Mammary epithelial cell (primary cell): ENCODE measurements at places on chromosomes 1 and 21. TPM values are rescaled to one million over a fixed set of nuclear protein-coding genes. Genes with fewer than 3 reads are reported as not detected.

DNA sequence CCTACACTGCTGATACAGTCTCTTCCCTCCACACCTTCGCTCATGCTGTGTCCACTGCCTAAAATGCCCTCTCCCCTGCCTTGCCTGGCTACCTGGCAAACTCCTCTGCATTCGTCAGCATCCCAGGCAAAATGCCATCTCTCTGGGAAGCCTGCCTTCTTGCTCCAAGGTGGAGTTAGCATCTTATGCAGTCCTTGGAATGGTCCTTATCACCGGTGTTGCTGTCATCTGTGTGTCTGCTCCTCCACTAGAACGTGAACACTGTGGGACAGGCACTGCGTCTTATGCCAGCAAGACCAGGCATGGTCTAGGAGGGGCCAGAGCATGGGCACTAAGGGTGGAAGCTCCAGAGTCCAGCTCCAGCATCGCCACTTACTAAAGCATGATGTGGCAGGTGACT, 211.8 kb downstream of the MATN1 start:
- no peak for DNase-seq

DNA sequence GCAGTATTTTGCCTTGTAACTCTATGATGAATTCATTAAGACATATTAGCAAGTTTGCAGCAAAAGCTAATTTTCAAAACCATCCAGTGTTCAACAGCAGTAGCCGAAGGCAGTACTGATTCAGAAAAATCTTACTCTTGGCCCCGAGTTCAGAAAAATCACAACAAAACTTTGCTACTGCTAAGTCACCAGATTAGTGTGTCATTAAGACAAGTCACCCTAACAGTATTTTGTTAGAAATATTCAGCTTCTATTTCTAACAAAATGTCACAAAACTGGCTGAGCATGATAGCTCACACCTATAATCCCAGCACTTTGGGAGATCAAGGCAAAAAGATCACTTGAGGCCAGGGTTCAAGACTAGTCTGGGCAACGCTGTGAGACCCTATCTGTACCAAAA, 8.2 kb downstream of the GTF2B start:
- no peak for DNase-seq

GRCh38 chr1:28899267-28899666, 15.1 kb upstream of the EPB41 start:
- no peak for DNase-seq

- DNase-seq: no peak
Measured at GRCh38 chr1:64956010-64956640, 10.2 kb downstream of the JAK1 start.

DNA sequence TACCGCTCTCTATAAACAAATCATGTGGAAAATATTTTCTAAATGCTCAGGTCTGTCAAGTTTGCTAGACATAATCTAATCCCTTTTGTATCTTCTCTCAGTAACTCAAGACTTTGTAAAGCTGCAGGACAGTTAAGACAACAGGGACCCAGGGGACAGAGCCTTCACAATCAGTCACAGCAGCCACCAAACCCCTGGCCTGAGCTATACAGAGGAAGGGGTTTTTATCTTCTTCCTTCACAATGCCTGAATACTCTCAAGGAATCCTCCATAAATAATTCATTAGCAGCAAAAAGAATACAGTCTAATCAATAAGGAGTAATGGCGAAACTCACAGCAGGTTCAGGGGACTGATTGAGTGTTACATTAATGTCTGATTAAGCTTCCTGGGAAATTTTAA, 368.3 kb downstream of the SMYD3 start:
- DNase-seq: no peak

DNA sequence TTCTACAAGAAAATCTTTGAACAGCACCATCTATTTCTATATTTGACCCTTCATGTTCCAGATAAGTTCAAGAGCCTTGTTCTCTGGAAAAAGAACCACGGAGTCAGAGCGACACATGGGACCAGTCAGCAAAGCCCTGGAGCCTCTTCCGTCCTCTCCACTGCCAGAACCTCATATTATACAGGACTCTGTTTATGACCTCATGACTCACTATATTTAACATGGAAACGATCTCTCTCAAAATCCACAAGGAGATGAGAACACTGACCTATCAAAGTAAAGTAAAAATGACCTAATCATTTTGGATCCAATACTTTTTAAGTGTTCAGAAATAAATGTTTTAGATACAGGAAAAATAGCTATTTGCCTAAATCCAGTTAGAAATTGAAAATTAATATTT, 124.6 kb upstream of the KRTAP19-8 start:
- DNase-seq: no peak

DNA sequence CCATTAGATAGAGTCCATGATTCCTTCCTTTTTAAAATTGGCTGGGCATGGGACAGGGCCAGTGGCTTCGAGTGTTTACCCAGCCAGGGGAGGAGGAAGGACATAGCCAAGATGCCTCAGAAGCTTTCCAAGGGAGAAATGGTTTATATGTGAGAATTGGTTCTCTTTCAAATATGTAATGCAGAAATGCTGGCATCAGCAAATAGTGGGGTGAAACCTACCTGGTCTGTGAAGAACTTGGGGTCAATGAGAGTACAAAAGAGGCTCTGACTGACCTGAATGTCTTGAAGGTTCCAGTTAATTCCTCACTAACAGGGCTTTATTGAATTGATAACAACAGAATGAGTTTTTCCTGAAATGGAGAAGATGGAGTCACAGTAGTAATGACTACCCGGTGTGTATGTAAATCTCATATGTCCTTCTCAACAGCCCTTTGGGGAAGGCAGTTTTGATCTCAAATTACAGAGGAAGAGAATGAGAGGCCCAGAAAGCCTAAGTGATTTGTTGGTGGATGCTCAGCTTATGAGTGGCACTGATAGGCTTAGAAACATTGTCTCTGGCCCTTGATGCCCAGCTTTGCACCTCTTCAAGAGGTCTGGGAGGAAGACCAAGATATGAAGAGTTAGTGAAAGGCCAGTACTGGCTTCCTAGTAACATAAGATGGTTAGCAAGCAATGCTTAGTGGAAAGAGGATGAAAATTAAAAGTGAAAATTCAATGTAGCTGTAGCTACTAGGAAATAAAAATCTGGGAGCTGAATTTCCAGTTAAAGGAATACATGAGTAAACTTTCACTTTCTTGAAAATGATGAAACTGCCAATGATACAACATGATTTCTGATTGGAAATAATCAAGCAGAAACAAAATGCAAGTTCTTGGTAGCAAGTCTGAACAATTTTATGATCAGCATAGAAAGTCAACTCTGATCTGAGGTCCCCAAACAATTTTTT, 2.7 kb downstream of the ATF3 start:
- no peak for DNase-seq

DNA sequence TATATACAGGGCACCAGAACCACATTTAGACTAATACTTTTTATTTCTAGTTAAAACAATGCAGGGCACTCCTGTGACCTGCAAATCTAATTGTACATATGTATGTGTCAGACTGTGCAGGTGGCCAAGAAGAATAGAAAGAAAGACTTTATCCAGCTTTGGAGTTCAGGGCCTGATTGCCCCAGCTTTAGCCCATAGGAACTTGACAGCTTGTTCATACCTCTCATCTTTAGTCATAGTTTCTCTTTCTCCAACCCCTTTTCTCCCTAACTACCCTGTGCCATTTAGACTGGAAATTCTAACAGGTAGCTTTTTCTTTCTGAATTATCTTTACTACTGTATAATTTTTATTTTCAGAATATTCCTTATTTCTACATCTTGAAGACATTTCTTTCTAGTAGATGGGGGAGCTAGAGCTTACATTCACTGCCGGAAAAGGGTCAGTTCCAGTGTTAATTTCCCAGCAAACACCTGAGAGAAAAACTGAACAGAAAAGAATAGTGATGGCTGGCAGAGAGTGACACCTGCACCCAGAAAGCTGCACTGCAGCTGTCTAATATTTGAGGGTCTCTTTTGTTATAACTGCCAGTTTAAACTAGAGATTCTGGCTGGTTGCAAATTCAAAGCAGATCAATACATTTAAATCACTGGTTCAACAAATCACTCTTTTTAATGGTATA, 8.4 kb downstream of the YBX1 start:
- DNase-seq: peak; percentile 57

DNA sequence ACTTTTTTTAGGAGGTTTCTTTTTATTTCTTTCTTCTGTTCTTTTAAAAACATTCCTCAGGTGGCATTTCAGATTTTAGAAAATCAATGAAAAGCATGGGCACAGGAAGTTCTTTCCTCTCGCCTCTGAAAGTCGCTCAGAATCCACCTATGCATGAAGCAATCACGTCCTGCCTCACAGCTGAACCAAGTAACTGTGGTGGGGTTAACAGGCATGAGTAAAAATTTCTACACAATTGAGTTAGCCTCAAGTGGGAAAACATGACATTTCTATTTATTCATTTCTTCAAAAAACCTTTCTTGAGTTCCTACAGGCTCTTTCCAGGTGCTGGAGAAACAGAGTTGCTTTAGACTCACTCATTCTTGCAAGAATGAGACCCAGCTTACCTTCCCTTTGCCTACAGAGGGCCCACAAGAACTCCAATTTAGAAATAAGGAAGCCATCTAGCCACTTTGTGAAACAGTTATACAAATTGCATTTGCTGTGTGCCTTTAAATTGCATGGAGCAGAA, 508.9 kb upstream of the PKN2 start:
- no peak for DNase-seq

DNA sequence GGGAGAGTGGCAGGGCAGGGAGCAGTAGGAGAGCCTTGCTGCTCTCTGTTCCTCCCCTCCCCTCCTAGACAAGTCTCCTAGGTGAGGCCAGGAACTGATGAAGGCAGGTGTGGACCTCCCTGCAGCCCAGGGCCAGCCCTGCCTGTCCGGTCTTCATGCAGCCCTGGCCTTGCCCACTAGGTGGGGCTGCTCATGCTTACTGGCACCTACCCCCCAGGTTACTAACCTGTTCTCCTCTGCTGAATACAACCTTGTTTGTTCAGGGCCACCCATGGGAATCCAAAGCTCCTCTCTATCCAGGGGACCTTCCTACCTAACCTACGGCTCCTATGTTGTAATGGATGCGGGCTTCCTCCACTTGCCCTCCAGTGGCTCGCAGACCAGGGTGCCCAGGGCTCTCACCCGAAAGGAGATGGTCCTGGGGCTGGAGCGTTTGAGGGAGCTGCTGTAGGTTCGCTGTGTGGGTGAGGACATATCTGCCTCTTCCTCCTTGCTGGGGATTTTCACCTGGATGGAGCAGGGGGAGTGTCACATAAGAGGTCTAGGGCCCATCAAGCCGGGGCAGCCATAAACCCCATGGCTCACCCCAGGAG, 7.9 kb upstream of the TNNT2 start:
- peak; percentile 54 for DNase-seq

- DNase-seq: no peak
Measured at GRCh38 chr1:180950321-180950720, 37.6 kb downstream of the KIAA1614 start.

GRCh38 chr1:157137408-157138219, 581 bp downstream of the ETV3 start:
- DNase-seq: peak; percentile 45

DNA sequence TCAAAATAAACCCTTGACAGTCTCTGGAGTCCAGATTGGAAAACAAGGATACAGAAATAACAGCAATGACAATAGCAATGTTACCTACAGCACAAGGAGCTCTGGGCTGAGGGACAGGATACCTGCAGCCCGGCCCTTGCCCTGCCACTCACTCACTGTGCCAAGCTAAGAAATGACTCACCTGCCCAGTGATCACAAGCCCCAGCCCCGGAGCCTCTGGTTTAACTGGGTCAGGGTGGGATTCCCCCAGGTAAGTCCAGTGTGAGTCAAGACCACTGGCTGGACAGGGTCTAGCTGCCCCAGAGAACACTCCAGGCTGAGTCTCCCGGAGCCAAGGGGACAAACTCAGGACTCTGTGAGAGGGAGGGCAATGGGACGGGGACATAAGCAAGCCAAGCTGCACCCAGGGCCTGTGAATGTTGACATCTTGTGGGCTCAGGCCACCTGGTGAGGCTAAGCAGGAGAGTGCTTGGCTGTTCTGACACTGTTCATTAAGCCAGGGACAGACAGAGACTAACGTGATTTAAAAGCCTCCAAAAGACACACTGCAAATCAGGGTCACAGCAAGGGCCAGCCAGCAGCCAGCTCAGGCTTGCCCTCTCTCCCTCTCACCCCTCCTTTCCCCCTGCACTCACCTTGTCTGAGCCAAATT, 64.1 kb downstream of the MIS18A start:
- no peak for DNase-seq

- DNase-seq: no peak
Measured at GRCh38 chr1:5297180-5297885, 642.9 kb downstream of the AJAP1 start.

DNA sequence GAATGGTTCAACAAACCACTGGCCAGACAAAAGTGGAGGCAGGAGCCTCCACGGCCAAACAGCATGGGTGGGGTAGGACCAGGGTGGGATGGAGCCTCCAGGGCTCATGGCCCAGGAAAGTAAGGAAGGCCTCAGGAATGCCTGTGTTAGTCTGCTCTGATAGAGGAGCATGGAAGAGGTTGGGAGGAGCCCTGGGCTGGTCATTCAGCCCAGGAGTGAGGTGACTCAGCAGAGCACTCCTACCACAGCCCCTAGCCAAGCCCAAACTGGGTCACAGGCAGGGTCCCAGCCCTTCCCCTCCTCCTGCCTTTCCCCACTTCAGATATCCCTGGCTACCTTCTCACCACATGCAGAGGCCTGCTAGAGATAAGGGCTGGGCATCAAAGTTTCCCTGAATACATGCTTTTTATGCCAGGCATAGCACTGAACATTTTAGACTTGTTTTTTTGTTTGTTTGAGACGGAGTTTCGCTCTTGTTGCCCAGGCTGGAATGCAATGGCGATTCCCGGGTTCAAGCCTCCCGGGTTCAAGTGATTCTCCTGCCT, 3.1 kb upstream of the SHISA4 start:
- DNase-seq: peak; percentile 42

DNA sequence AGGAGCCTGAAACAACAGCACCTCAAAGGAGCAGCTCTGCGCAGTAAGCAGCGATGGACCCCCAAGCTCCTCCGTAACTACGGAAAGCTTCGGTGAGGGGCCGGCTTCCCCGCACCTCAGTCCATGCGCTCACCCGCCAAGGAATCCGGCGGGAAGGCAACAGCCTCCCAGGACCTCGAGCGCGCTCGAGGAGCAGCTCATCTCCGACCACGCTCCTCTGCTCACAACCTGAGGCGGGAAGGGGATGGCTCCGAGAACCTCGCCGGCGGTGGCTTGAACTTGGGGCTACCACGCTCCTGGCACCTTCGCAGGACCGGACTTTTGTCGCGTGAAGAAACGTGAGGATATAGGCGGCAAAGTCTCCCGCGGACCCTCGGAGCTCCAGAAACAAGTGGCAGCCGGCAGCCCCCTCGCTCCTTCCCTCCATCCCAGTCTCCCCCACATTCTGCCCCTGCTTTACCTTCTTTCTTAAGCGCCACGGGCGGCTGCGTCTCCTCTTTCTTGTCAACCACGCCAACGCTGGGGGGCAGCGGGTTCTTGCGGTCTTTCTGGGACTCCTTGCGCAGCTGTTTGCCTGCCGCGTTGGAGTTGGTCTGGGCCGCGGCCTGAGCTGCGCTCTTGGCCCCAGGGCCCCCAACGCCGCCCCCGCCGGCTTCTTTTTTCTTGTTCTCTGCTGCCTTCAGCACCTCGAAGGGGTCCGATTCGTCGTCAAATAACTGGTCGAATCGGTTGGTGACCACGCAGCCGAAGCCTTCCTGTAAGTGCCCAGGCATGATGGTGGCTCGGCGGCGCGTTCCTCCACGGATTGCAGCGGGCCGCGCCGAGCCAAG, 459 bp downstream of the SERBP1 start:
- DNase-seq: peak; percentile 35

Gene GPR3
- polyA plus RNA-seq: 3.1 TPM

Gene LCE2C
- not detected for polyA plus RNA-seq

Gene FOXO6
- polyA plus RNA-seq: not detected

Gene APH1A
- 131 TPM for polyA plus RNA-seq

Gene DENND2C
- polyA plus RNA-seq: 3.2 TPM

Gene STRIP1
- polyA plus RNA-seq: 24.9 TPM

Gene S100B
- polyA plus RNA-seq: 2.1 TPM

Gene VHLL
- not detected for polyA plus RNA-seq

Gene SPRR2G
- not detected for polyA plus RNA-seq

Gene GGPS1
- 18.0 TPM for polyA plus RNA-seq
